ENCODE measurements at places on chromosomes 5 and 9.

DNA sequence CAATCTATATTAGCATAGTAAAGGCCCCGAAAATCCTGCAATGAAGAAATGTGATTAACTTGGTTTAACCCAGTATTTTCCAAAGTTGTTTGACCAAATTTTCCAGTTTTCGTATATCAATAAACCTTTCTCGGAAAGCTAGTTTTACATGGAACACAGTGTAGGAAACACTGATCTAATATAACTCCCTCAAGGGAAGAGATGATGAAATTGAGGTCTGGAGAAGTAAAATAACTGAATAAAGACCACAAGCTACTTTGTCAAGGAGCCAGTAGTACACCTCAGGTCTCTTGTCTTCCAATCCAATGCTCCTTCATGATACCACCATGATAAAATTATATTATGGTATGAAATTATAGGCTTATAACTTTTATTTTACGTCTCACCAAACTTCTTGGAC, 118.1 kb upstream of the TARS1 start:
- no peak for DNase-seq

DNA sequence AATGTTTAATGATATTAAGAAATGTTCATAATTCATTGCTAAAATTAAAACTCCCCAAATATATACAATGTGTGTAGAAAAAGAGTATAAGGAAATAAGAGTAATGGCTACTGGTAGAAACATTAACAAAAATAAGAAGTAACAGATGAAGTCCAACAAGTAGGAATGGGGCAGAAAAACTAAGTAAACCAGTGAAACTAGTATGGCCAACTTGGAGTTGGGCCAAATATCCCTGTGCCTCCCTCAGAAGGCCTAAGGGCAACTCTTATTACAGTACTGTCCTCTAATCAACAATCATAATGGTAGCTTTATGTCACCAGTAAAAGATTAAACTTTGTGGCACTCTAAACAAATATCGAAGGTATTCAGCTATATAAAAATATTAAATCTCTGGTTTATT, 93.5 kb downstream of the SSBP2 start:
- DNase-seq = no peak

GRCh38 chr5:116037236-116037822, 5.1 kb downstream of the ARL14EPL start:
- DNase-seq = no peak

GRCh38 chr5:79857714-79858409, 133.2 kb downstream of the MTX3 start:
- peak; percentile 68 for DNase-seq

- DNase-seq = no peak
These were observed 61.0 kb downstream of the FBXW11 start for GRCh38 chr5:171945476-171945875.

GRCh38 chr5:146461319-146461718, 14.2 kb downstream of the TCERG1 start:
- no peak for DNase-seq

DNA sequence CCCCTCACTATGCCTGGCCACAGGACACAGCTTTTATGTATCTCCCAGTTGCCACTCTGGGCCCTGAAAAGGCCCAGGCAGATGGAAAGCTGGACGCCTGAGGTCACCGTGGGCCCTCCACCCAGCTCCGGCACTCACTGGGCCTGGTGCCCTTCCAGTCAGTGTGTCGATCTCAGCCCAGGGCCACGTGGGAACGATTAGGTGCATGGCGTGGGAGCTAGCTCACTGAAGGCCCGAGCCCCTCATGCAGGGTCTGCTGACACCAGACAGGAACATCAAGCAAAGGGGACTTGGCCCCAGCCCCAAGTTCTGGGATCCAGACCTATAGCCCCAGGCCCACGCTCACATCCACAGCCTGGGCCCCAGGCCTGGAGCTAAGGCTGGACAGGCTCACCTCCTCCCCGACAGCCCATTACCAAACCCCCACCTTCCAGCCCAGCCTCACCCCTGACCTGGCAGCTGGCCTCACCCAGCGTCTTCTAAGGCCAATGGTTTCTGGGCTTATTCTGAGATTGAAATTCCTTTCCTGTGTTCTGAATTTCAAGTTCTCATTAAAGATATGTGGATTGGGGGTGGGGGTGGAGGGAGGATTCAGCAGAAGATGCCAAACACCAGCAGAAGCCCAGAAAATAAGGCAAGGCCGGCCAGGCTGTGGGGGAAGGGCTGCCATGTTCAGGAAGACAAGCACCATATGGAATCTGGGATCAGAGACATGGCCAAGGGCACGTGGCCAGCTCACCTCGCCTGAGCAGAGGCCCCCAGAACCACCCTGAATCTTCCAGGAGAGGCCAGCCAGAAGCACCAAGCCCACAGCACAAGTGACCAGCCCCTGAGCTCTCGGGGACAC, 74.5 kb downstream of the ADAMTS2 start:
- no peak for DNase-seq

- no peak for DNase-seq
These were observed 38.7 kb downstream of the APC start for GRCh38 chr5:112776301-112776856.

DNA sequence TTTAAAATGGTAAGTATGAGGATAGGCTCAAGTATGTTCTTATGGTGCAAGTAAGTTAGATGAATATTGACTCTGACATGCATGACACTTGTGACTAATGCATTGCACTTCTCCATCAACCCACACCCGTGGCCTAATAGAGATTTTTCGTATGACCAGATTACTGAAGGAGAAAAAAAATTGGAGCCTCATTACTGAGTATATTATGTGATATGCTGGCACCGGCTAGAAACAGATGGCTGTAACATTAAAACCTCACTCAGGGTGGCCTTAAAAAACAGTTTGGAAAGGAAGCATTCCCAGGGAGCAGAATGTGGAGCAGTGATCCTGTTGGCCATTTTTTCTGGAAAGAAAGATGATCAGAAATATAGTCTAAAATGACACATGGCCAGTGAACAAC, 766.4 kb downstream of the PRELID2 start:
- DNase-seq = no peak

- DNase-seq = no peak
These were observed 15.9 kb downstream of the OR2V1 start for GRCh38 chr5:181114844-181115778.

GRCh38 chr5:146867996-146868708, 10.4 kb downstream of the PPP2R2B start:
- DNase-seq = peak; percentile 30

GRCh38 chr9:125747765-125748445, 732 bp downstream of the PBX3 start:
- peak; percentile 22 for DNase-seq

DNA sequence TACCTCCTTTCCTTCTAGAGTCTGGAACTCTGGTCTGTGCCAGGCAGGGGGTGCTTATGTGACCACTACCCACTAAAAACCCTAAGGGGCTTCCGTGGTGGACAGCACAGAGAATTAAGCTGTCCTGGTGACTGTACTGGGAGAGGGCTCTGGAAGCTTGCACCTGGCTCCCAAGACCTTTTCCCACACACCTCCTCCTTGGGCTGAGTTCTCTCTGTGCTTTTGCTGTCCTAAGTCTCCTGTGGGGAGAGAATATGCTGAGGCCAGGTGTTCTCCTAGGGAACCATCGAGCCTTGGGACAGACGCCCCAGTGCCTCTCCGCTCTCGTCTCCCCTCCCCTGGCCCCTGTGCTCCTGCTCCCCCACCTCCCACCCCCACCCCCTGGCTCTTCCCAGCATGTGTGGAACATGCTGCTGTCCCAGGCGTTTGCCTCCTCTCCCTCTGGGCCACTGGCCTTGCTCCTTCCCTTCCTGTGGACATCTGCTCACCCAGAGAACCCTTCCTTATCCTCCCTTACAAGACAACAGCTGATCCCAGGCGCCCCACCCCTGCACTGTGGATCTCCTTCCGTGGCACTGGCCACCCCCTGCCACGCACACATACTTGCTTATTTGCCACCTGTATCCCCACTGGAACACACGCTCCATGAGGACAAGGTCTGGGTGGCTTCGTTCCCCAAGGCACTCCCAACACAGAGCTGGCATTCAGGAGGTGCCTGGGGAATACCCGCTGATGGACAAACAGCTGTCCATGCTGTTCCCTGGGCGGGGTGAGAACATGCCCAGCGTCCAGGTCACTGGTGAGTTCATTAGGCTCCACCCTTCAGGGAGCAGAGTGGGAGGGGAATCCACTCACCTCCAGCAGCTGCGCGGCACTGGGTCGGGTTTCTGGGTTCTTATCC, 83.0 kb downstream of the STK10 start:
- DNase-seq = no peak

GRCh38 chr5:37938076-37938852, 98.4 kb upstream of the GDNF start:
- DNase-seq = no peak

- no peak for DNase-seq
These were observed 65.8 kb downstream of the KCTD16 start for GRCh38 chr5:144236499-144236898.

- no peak for DNase-seq
These were observed 106.2 kb downstream of the NSG2 start for GRCh38 chr5:174151599-174152181.

DNA sequence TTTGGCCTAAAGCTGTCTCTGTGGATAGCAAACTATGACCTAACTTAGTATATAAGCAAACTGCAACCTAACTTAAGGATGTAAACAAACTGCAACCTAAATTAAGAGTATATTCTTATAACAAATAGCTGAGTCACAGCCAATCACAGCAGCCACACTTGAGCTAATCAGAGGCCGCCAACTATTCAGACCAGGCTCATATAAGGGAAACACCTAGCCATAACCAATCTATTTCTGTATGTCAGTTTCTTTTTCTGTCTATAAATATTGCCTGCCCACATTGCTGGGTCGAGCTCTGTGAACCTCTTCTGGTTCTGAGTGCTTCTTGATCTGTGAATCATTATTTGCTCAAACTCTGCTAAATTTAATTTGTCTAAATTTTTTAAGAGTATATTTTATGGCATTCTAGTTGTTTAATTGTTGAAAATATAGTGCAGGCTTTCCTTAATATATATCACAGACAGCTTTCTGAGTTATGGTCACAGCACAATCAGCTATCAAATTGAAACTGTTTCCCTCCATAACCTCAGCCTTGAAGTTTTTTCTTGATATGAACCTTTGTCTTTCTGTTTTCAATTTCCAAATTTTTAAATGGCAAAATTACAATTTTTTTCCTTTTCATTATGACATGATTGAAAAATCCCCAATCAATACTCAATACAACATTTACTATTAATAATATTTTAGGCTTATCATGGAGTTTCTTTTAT, 327.1 kb upstream of the NUDT12 start:
- DNase-seq = no peak

DNA sequence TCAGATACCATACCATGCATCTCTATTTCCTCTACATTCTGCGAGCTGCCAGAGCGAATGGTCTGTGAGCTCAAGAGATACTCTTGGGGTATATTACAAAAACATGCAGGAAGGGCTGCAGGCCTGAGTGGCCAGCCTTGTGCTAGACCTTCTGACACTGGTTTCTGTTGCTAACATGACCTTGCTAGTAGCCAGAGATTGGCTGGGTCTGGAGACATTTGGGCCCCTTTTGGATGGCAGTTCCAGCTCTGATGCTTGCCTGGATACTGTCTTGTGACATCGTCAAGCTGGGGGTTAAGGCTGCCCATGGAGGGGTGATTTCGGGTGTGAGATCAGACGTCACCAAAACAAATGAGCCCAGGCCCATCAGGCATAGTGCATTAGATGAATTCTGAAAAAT, 56.1 kb upstream of the FSTL4 start:
- DNase-seq = no peak

GRCh38 chr9:105296877-105297287, 52.4 kb downstream of the SLC44A1 start:
- no peak for DNase-seq

DNA sequence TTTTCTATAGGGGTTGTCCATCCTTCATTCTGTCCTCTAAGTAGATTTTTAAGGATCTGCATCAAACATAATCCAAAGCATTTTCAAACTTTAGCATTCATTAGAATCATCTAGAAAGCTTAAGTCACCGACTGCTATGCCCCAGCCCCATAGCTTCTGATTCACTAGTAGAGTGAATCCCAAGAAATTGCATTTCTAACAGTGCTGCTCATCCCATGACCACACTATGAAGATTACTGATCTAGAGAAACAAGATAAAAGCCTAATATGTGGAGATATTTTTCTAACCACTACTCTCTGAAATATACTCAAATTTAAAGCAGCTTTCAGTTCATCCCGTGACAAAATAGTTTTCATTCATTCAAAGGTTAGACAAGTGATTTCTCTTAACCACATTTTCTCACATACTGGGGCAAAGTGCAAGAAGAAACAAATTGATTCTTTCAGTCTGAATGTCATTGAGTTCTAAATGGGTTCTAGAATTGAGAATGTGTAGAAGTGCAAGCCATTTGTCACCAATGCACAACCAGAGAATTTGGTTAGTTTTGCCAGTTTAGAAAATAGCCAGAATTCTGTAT, 286.9 kb upstream of the CD180 start:
- DNase-seq = no peak

DNA sequence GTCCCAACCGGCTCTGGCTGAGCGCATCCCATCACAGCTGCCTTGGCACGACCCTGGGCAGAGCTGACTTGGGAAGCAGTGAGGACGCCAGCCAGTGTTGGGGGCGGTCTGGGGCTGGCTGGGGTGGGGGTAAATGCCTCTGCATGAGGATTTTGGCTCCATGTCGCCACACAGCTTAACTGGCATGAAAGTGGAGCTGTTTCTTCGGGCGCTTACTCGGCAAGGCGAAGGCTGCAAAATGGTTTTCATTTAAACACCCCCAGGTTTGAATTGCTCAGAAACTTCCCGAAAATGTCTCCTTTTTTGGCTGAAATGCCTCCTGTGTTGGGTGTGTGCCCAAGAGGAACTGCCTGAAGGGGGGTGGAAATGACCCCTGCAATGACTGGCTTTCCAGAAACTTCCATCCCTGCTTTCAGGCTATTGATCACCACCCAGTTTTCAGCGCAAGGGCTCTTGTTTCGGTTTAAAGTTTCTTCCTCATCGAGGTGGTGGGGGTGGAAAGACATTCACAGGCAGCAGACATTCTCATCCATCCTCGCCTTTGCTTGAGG, 38.3 kb downstream of the PTGES start:
- peak; percentile 6 for DNase-seq

- peak; percentile 11 for DNase-seq
These were observed 471 bp upstream of the GHR start for GRCh38 chr5:42422656-42423280.

DNA sequence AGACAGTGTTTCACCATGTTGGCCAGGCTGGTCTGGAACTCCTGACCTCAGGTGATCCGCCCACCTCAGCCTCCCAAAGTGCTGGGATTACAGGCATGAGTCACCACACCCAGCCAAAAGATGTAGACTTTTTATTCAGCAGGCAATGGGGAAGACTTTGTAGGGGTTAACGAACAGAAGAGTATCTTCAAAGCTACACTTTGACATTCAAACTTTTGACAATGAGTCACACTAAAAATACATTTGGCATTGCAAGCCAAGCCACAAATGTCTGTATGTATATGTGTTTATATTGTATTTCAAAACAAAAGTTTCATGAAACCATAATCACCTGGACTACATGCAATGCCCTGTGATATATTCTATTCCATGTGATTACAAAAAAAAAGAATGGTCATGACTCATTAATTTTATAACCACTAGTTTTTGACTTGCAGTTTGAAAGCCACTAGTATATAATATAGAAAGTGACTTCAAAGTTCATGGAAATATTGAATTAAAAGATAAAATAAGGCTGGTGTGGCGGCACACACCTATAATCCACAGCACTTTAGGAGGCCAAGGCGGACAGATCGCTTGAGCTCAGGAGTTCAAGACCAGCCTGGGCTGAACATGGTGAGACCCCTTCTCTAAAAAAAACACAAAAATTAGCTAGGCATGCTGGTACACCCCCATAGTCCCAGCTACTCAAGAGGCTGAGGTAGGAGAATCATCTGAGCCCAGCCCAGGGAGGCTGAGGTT, 8.3 kb downstream of the DIMT1 start:
- no peak for DNase-seq

GRCh38 chr5:12017007-12017406, 112.8 kb upstream of the CTNND2 start:
- no peak for DNase-seq
